ENCODE measurements at places on chromosomes 12 and 14. TPM values are rescaled to one million over a fixed set of nuclear protein-coding genes. Genes with fewer than 3 reads are reported as not detected.

DNA sequence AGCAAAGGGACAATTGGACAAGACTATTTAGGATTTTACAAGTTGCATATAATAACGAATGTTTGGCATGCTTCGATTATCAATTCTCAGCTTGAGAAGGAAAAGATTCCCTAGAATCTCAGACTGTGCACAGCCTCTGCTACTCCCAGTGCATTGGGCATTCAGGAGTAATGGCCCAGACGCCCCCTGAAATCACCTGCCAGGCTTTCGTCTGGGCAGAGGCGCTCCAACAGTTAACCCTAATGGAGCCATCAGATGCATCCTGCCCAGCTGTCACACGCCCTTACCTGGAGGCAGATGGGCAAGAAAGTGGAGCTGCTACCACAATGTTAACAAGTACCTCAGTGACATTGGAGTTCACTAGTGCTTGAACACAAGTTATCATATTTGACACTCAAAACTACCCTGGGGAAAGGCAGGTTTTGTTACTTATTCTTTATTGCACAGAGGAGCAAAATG, 927 bp upstream of the LRP6 start:
- no peaks in the 10 kb centered on the region for H3K27me3 ChIP-seq
- H3K4me1 ChIP-seq = peaks cover 5% of the 10 kb centered on the region
- no peak for DNase-seq
- no peaks in the 10 kb centered on the region for H3K36me3 ChIP-seq

- no peak overlapping the region for H3K27ac ChIP-seq
- H3K36me3 ChIP-seq = no peaks in the 10 kb centered on the region
- no peaks in the 10 kb centered on the region for H3K4me1 ChIP-seq
- no peak overlapping the region for H3K4me3 ChIP-seq
Observed at GRCh38 chr14:74414403-74415114, 11.5 kb downstream of the SYNDIG1L start.

DNA sequence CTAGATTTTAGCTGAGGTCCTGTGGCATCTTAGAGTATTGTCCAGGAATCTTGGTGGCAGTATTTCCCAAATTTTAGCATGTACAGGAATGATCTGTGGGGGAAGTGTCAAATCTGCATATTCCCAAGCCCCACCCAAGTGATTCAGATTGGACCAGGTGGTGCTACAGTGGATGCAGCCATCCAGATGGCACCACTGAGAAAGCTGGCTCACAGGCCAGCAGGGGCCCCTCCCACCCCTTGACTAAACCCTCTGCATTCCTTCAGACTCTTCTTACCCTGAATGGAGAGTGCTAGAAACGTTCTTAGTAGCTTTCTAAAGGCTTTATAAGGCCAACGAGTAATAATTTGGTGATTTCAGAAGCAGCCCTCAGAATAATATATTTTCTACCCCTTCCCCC, 255.2 kb downstream of the NRXN3 start:
- H3K27me3 ChIP-seq = no peaks in the 10 kb centered on the region
- no peaks in the 10 kb centered on the region for H3K4me1 ChIP-seq
- no peak overlapping the region for H3K27ac ChIP-seq
- no peaks in the 10 kb centered on the region for H3K36me3 ChIP-seq

GRCh38 chr12:63394349-63394748, 243.3 kb upstream of the AVPR1A start:
- H3K36me3 ChIP-seq = no peaks in the 10 kb centered on the region
- H3K27ac ChIP-seq = no peak overlapping the region
- H3K4me1 ChIP-seq = no peaks in the 10 kb centered on the region
- H3K4me3 ChIP-seq = no peak overlapping the region
- no peaks in the 10 kb centered on the region for H3K27me3 ChIP-seq

DNA sequence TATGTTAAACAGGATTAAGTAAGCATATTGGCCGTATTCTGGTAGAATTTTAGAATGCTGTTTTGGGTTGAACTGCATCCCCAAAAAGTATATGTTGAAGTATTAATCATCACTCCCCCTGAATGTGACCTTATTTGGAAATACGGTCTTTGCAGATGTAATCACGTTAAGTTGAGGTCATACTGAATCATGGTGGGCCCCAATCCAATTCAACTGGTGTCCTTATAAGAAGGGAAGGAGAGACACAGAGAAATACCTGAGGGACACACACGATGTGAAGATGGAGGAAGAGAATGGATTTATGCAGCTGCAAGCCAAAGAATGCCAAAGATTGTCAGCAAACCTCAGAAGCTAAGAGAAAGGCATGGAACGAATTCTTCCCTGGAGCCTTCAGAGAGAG, 268.6 kb downstream of the ITPR2 start:
- no peaks in the 10 kb centered on the region for H3K27me3 ChIP-seq
- H3K27ac ChIP-seq = no peak overlapping the region
- no peak for DNase-seq
- H3K4me1 ChIP-seq = no peaks in the 10 kb centered on the region
- no peak overlapping the region for H3K4me3 ChIP-seq

DNA sequence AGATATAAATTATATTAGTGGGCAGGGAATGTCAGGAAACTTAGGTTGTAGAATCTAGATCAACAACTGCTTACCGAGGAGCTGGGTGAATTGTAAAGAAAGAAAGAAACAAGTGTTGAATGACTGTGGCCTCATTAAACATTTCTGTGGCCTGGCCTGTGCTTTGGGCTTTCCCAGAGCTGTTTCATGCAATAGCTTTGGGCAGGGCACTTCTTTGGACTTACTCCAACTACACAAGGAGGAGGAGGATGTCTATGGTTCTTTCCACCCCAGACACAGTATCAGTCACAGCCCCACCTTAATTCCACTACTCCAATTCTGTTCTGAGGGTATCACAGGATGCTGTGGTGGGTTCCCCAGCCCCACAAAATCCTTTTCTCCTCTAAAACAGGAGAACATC, 38.0 kb downstream of the DPF3 start:
- no peak overlapping the region for H3K4me3 ChIP-seq
- no peaks in the 10 kb centered on the region for H3K36me3 ChIP-seq
- no peaks in the 10 kb centered on the region for H3K27me3 ChIP-seq
- H3K4me1 ChIP-seq = no peaks in the 10 kb centered on the region
- no peak for DNase-seq

- H3K27ac ChIP-seq = no peak overlapping the region
- H3K4me1 ChIP-seq = no peaks in the 10 kb centered on the region
- no peak overlapping the region for H3K4me3 ChIP-seq
- H3K27me3 ChIP-seq = no peaks in the 10 kb centered on the region
Observed at GRCh38 chr14:20934148-20934762, 21.0 kb upstream of the RNASE2 start.

GRCh38 chr12:129084875-129085826, 231.9 kb downstream of the GLT1D1 start:
- H3K27me3 ChIP-seq = peaks cover 6% of the 10 kb centered on the region
- no peak overlapping the region for H3K27ac ChIP-seq
- H3K4me1 ChIP-seq = no peaks in the 10 kb centered on the region
- H3K4me3 ChIP-seq = no peak overlapping the region

- DNase-seq = no peak
- peaks cover 18% of the 10 kb centered on the region for H3K27me3 ChIP-seq
- H3K27ac ChIP-seq = no peak overlapping the region
- no peak overlapping the region for H3K4me3 ChIP-seq
- no peaks in the 10 kb centered on the region for H3K4me1 ChIP-seq
- no peaks in the 10 kb centered on the region for H3K36me3 ChIP-seq
Observed at GRCh38 chr14:104559804-104560585, 19.6 kb upstream of the C14orf180 start.

DNA sequence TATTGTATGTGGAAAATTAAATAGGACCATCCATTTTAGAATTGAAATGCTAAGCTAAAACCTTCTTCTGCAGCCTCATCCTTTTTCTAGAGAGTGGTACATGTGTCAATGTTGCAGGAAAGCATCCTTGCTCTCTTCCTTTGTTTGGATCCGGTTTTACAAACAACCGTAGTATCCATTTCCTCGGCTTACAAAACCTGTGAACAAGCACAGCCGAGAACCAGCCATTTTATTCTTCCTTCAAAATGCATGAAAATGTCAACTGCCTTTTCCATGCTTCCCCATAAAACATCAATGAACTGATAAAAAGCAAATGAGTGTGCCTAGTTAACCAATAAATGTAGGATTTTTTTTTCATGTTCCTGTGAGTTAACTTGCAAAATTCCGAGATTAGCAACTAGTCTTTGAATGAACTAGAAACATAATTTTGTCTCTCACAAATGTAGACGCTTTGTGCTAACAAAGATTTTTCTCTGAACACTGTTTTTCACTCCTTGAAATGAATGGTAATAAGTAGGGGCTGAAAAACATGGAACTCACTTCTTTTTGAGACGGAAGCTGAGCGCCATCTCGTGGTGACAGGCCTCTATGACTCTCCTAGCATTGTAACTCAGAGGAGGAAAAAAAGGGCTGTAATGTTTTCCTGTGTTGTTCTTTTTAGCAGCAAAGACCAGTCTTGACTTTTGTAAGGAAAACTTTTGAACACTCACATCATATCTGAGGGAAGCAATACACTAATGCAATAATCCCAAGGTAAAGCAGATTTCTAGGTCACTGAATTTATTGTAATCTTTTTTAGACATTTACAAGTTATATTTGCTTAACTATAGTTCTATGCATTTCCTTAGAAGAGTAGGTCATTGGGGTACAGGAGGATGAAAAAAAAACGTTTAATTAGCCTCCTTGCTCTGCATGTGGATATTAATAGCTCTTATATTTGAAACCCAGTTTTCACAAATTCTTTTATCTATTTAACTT, 157.4 kb upstream of the FOXG1 start:
- H3K27ac ChIP-seq = no peak overlapping the region
- H3K4me1 ChIP-seq = no peaks in the 10 kb centered on the region
- DNase-seq = peak; percentile 19
- H3K27me3 ChIP-seq = no peaks in the 10 kb centered on the region
- no peak overlapping the region for H3K4me3 ChIP-seq

DNA sequence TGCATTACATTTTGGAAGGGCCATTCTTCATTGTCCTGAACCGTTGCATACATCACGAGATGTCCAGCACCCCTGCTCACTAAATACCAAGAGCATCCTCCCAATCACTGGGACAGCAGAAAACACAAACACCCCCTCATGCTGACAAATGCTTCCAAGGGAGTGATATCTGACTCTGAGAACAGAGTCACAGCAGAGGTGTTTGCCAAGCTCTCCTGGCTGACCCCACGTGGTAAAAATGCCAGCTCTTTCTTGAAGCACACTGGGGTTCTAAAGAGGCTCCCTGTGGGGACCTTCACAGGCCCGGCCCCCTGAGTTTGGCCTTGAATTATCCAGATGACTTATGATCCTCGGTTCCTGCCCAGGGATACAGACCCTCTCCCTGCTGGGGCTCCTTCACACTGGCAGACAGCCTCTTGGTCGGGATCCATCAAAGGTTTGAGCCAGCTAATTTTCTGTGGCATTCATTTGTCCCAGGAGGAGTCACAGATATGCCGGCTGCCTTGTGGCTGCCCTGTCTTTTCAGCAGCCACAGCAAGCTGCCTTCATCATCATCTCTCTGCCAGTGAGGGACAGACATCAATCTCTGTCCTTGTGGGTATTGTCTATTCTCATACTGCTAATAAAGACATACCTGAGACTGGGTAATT, 43.1 kb upstream of the PSMC1 start:
- no peak for DNase-seq
- H3K27me3 ChIP-seq = no peaks in the 10 kb centered on the region
- no peak overlapping the region for H3K4me3 ChIP-seq
- no peak overlapping the region for H3K27ac ChIP-seq

- H3K4me1 ChIP-seq = peaks cover 16% of the 10 kb centered on the region
- no peaks in the 10 kb centered on the region for H3K36me3 ChIP-seq
- H3K4me3 ChIP-seq = peak overlapping the region; percentile 90
Observed at GRCh38 chr12:96397756-96398423, 2.3 kb downstream of the CDK17 start.

GRCh38 chr12:31318657-31319269, 7.2 kb downstream of the SINHCAF start:
- H3K27me3 ChIP-seq = no peaks in the 10 kb centered on the region
- no peak overlapping the region for H3K4me3 ChIP-seq

DNA sequence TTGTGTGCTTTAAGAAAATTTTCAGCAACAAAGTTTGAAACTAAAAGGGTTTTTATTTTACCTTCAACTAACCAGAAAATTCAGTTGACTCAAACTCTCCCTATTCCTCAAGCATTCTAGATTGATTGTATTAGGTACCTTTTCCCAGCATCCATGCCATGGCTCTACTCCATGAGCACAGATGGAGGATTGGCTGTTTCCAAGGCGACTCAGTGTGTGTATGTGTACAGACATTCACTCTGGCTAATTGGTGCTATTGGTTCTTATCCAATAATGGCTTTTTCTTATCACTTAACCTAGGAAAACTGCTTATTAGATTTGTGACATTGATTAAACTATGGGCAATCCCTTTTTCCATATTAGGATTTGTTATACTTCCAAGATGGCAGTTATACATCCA, 202.6 kb downstream of the ANO6 start:
- H3K4me1 ChIP-seq = no peaks in the 10 kb centered on the region
- no peak overlapping the region for H3K4me3 ChIP-seq
- H3K27me3 ChIP-seq = no peaks in the 10 kb centered on the region
- peaks cover 49% of the 10 kb centered on the region for H3K36me3 ChIP-seq

GRCh38 chr12:132429602-132429945, 60.4 kb upstream of the FBRSL1 start:
- DNase-seq = no peak
- peaks cover 52% of the 10 kb centered on the region for H3K4me1 ChIP-seq
- no peak overlapping the region for H3K27ac ChIP-seq
- no peak overlapping the region for H3K4me3 ChIP-seq
- no peaks in the 10 kb centered on the region for H3K36me3 ChIP-seq
- peaks cover 91% of the 10 kb centered on the region for H3K27me3 ChIP-seq

DNA sequence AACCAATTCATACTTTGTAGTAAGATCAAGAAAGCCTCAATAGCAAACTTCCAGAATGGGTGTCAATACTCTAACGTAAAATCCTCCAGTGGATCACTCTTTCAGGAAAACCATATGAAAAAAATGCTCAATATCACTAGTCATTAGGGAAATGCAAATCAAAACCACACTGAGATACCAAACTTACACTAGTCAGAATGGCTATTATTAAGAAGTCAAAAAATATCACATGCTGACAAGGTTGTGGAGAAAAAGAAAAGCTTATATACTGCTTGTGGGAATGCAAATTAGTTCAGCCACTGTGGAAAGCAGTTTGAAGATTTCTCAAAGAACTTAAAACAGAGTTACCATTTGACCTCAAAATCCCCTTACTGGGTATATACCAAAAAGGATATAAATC, 49.5 kb upstream of the ATXN7L3B start:
- H3K36me3 ChIP-seq = no peaks in the 10 kb centered on the region
- H3K4me1 ChIP-seq = no peaks in the 10 kb centered on the region
- H3K27me3 ChIP-seq = no peaks in the 10 kb centered on the region
- no peak for DNase-seq

GRCh38 chr12:12902036-12902435, 10.7 kb downstream of the GPRC5A start:
- H3K4me1 ChIP-seq = no peaks in the 10 kb centered on the region
- no peak overlapping the region for H3K27ac ChIP-seq
- peaks cover 21% of the 10 kb centered on the region for H3K27me3 ChIP-seq
- H3K36me3 ChIP-seq = no peaks in the 10 kb centered on the region

SART3 gene
- 72.6 TPM for total RNA-seq

ASCL1 gene
- not detected for total RNA-seq

SPX gene
- 0.11 TPM for total RNA-seq

RNF10 gene
- 136 TPM for total RNA-seq

Data from K562 (cell line).